Vagina (tissue), 2 donors: ENCODE measurements at places on chromosomes 7 and 10. TPM values are rescaled to one million over a fixed set of nuclear protein-coding genes. Genes with fewer than 3 reads are reported as not detected.

DNA sequence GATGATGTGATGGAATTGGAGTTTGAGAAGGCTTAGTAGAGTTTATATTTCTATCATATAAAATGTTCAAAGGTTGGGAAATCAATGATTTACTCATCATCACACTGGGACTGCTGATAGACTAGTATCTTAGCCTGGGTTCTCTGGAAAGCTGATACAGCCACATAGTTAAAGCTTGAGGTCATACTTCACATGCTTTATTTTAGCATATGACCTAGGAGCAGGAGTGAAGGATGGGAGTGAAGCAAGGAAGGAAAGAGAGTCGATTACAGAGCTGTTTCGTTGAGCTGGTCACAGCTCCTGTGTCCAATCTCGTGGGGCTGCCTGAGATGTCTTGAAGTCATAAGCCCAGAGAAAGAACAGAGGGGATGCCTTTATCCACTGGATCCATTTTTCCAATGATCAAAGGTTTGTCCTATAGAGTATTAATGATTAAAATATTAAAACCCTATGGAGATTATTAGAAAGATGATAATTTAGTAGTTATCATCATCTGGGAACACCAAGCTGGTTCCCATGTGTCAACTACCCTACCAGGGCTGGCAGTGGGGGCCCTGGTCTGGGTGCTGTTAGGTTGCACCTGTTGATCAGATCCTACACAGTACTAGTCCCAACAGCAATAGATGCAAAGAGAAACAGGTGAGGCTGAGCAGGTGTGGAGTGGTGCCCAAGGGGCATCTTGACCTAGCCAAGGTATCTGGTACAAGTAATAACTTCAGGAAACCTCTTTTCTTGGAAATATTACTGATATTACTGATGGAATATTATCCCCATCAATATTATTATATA lies 77.8 kb downstream of the BAMBI start:
- peak; percentile 65 for DNase-seq

GRCh38 chr7:6284461-6285360 lies 12.3 kb upstream of the CYTH3 start:
- DNase-seq = no peak

DNA sequence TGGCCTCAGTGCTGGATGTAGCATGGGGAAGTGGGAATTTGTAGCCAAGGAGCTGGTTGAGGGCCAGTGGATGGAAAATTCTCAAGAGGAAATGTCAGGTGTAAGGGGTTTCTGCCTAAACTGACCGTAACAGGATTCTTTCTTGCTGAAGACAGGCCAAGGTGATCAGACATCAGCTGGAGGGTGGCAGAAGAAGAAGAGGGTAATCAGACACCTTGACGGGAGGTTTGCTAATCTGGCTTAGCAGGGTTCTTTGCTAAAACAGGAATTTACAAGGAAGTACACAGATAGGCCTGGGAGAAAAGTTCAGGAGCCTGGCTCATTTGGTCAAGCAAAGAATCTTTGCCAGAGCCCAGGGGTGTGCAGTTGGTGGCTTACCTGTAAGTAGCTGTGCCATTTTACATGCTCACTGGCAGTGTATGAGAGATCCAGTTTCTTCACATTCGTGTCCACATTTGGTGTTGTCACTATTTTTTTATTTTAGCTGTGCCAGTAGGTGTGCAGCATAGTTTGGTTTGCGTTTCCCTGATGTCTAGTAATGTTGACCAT lies 73.7 kb downstream of the BMPR1A start:
- no peak for DNase-seq

- no peak for DNase-seq
Measured at GRCh38 chr10:17143055-17143690, 13.6 kb upstream of the CUBN start.

Gene FGFR2
- total RNA-seq = 54.0 TPM
